ENCODE measurements at places on chromosomes 1 and 21.
A peak's percentile ranks its signal among the peaks of the same experiment; 100 is the strongest.

- DNase-seq, result peak; percentile 38
These were observed 569 bp downstream of the TRABD2B start for GRCh38 chr1:47996406-47997226.

DNA sequence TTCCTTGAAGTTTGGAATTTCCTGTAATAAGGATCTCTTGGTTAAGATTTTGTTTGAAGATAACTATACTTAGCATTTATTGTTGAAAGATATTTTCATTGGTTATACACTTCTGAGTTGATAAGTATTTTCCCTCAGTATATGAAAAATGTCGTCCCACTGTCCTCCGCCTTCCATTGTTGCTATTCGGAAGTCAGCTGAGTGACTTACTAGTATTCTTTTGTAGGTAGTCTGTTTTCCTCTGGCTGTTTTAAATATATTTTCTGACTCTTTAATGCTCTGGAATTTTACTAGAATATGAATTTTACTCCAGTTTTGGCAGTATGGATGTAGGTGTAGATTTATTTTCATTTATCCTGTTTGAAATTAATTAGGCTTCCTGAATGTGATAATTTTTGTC, 498.7 kb upstream of the NFIA start:
- peak; percentile 8 for DNase-seq

- DNase-seq, result peak; percentile 62
These were observed 66.4 kb downstream of the LUZP1 start for GRCh38 chr1:23102289-23102688.

GRCh38 chr1:236354330-236355147, 39.5 kb upstream of the EDARADD start:
- peak; percentile 25 for DNase-seq

- DNase-seq, result no peak
These were observed 13.9 kb upstream of the C2CD2 start for GRCh38 chr21:41967708-41968107.

DNA sequence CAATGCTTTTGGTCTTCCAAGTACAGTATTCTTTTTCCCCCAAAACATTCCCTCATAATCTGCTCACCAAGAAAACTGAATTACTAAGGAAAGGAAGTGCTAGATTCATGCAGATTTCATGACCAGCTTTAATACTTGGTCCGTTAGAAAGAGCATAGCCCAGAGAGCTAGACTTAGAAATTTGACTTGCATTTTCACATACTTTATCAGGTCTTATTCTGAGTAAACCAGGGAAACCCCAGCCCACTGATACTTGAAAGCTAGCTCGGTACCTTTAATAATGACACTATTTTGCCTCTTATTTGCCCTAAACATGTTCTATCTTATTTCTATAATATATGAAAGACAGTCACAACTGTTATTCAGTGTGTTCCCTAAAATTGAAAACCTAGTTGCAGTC, 204.5 kb downstream of the TTLL7 start:
- DNase-seq, result no peak

DNA sequence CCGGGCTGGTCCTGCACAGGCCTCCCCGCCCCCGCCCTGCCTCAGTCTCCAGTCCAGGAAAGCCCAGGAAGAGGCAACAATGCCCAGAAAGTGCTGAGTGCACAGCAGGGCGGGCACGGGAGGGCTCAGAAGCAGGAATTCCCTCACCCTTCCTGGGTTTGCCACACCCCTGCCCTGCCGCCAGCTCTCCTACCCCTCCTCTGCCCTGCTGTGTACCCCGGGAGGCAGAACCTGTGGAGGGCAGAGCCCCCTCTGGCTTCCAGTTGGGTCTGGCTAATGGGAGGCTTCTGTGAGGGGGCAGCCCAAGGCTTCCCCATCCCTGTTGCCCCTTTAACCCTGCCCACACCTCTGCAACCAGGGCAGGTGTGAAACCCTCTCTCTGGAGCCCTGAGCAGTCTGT, 47.5 kb upstream of the CSF3R start:
- DNase-seq, result no peak

DNA sequence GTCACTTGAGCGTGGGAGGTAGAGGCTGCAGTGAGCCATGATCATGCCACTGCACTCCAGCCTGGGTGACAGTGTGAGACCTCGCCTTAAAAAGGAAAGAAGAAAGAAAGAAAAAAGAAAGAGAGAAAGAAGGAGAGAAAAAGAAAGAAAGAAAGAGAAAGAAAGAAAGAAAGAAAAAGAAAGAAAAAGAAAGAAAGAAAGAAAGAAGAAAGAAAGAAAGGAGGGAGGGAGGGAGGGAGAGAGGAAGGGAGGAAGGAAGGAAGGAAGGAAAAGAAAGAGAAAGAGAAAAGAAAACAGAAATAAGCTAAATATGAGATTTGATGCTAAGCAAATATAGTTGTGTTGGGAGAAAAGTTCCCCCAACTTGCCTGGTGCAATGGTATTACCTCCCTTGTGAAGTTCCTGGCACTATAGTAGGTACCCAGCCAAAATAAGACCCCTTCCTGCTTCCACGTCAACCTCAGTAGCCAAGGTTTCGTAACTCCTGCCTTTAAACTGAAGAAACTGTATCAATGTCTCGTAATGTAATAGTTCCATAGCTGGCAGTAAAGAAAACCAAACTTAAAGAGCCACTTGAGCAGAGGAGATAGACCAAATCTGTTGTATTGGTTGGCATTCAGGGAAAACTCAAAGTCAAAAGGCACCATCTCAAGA, 88.1 kb upstream of the HNRNPU start:
- no peak for DNase-seq
